Activated CD4-positive, alpha-beta memory T cell treated with anti-CD3 and anti-CD28 coated beads for 36 hours (primary cell): ENCODE measurements at places on chromosomes 5 and 9. TPM values are rescaled to one million over a fixed set of nuclear protein-coding genes. Genes with fewer than 3 reads are reported as not detected.

GRCh38 chr5:174086751-174087150 lies 41.2 kb downstream of the NSG2 start:
- no peak overlapping the region for H3K27ac ChIP-seq
- no peak overlapping the region for H3K4me3 ChIP-seq
- peaks cover 14% of the 10 kb centered on the region for H3K27me3 ChIP-seq

- no peak overlapping the region for H3K4me3 ChIP-seq
- peaks cover 7% of the 10 kb centered on the region for H3K27me3 ChIP-seq
- H3K36me3 ChIP-seq = no peaks in the 10 kb centered on the region
- no peak overlapping the region for H3K27ac ChIP-seq
- no peak for DNase-seq
- H3K4me1 ChIP-seq = peaks cover 5% of the 10 kb centered on the region
Observed at GRCh38 chr5:138732933-138733332, 20.3 kb upstream of the CTNNA1 start.

GRCh38 chr5:61254969-61255555 lies 77.0 kb upstream of the ZSWIM6 start:
- H3K27ac ChIP-seq = no peak overlapping the region
- no peak for DNase-seq
- H3K36me3 ChIP-seq = no peaks in the 10 kb centered on the region
- H3K4me1 ChIP-seq = no peaks in the 10 kb centered on the region
- no peak overlapping the region for H3K4me3 ChIP-seq
- H3K27me3 ChIP-seq = peaks cover 8% of the 10 kb centered on the region

DNA sequence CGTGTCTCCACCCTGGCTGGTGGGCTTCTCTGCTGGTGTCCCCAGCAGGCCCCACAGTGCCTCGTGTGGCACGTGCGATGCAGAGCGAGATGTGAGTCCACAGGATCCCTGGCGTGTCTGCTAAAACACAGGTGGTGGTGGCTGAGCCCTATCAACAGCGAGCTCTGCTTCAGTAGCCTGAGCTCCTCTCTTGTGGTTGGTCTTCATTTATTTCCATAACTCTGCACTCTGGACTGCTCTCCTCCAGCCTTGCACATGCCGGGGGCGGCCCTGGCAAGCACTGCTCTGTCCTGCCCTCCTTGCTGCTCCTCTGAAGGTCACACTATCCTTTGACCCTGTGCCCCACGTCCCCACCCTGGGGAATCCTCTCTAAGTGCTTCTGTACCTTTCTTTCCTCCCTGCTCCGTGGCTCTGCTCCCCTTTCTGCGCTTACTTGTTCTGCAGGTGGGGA lies 59.2 kb downstream of the NSUN2 start:
- H3K4me3 ChIP-seq = no peak overlapping the region
- DNase-seq = no peak
- no peak overlapping the region for H3K27ac ChIP-seq
- H3K27me3 ChIP-seq = peaks cover 18% of the 10 kb centered on the region
- H3K36me3 ChIP-seq = no peaks in the 10 kb centered on the region

- H3K27ac ChIP-seq = no peak overlapping the region
- H3K4me1 ChIP-seq = no peaks in the 10 kb centered on the region
- no peaks in the 10 kb centered on the region for H3K27me3 ChIP-seq
- no peak overlapping the region for H3K4me3 ChIP-seq
Observed at GRCh38 chr5:138969323-138970002, 94.3 kb upstream of the LRRTM2 start.

- H3K4me3 ChIP-seq = no peak overlapping the region
- peaks cover 9% of the 10 kb centered on the region for H3K4me1 ChIP-seq
- H3K36me3 ChIP-seq = peaks cover 3% of the 10 kb centered on the region
- peak; percentile 21 for DNase-seq
- no peak overlapping the region for H3K27ac ChIP-seq
Observed at GRCh38 chr9:93357649-93358048, 93.8 kb upstream of the FAM120A start.

DNA sequence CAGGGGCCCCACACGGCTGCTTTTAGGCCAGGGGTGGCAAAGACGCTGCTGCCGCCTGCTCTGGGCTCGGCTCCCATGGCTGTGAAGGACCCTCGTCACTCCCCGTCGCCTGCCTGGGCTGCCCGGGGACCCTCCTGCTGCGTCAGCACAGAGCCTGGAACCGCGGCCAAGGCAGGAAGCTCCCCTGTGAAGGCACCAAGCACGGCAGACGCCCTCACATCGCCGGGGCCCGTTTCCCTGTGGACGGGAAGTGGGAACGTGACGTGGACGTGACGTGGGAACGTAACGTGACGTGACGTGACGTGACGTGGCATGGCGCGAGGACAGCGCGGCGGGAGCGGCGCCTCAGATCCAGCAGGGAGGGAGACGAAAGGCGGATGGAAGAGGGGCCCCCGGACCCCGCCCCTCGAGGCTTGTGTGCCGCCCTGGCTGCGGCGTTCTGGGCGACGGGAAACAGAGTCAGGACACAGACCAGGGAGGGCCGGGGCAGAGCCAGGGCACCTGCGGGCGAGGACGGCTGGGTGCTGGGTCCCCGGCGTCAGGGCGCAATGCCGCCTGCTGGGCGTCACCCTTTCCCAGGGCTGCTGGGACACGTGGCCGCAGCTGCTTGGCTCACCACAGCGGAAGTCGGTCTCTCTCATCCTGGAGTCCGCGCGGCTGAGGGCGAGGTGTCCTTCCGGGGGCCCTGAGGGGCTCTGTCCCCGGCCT lies 53.1 kb downstream of the MRPL36 start:
- H3K27ac ChIP-seq = no peak overlapping the region
- H3K36me3 ChIP-seq = no peaks in the 10 kb centered on the region
- peaks cover 22% of the 10 kb centered on the region for H3K27me3 ChIP-seq
- H3K4me3 ChIP-seq = no peak overlapping the region
- H3K4me1 ChIP-seq = no peaks in the 10 kb centered on the region

- H3K4me3 ChIP-seq = no peak overlapping the region
- DNase-seq = no peak
- H3K36me3 ChIP-seq = no peaks in the 10 kb centered on the region
Observed at GRCh38 chr9:16773116-16773515, 97.4 kb downstream of the BNC2 start.

DNA sequence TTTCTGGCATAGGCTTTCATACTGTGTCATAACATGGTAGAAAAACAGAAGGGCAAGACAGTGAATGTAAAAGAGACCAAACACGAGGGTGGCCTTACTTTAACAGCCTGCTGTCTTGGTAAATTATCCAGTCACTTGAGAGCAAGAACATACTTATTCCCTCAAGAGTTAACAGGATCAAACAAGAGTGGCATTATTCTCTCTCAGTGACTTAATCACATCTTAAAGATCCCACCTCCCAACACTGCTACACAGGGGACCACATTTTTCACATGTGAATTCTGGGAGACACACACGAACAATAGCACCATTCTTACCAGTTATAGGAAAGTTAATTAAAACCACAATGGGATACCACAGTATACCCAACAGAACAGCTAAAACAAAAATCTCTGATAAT lies 898.0 kb upstream of the C9orf72 start:
- no peaks in the 10 kb centered on the region for H3K36me3 ChIP-seq
- no peaks in the 10 kb centered on the region for H3K27me3 ChIP-seq
- no peak overlapping the region for H3K4me3 ChIP-seq
- no peak for DNase-seq

GRCh38 chr9:23555851-23556250 lies 270.2 kb downstream of the ELAVL2 start:
- H3K4me3 ChIP-seq = no peak overlapping the region
- no peaks in the 10 kb centered on the region for H3K36me3 ChIP-seq
- no peaks in the 10 kb centered on the region for H3K27me3 ChIP-seq
- H3K4me1 ChIP-seq = no peaks in the 10 kb centered on the region
- H3K27ac ChIP-seq = no peak overlapping the region

Gene ZER1
- total RNA-seq = 18.0 TPM

Gene EPB41L4B
- 0.17 TPM for total RNA-seq

Gene CBY3
- total RNA-seq = 0.61 TPM

Gene HACD4
- 1.9 TPM for total RNA-seq
